Activated CD4-positive, CD25-positive, alpha-beta regulatory T cell treated with anti-CD3 and anti-CD28 coated beads, Interleukin-2, amount 50 U/mL, for 24 hours (primary cell): ENCODE measurements at places on chromosomes 11 and 22.

DNA sequence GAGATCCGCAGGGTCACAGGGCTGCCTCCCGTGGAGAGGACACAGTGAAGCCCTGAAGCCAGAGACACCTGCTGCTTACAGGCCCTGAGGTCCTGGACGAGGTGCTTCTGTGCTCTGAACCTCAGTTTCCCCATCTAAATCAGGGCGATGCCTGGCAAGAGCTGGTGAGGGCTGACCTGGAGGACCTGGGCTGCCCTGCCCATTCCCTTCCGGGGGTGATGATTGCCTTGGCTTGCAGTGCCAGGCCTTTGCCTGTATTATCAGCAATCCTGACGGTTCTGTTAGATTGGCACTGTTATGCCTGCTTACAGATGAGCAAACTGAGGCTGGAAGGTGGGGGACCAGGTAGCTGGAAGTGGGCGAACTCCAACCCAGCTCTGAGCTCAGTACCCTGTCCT is 7.8 kb upstream of the GTSE1 start:
- no peak for ATAC-seq

GRCh38 chr11:72787216-72788104 is 6.4 kb downstream of the STARD10 start:
- ATAC-seq = peak; percentile 52

- ATAC-seq = no peak
These were observed 46.8 kb downstream of the APIP start for GRCh38 chr11:34869425-34869824.

GRCh38 chr11:11574373-11575287 is 47.2 kb downstream of the GALNT18 start:
- ATAC-seq = no peak

GRCh38 chr11:73386546-73386945 is 10.3 kb downstream of the RELT start:
- no peak for ATAC-seq

DNA sequence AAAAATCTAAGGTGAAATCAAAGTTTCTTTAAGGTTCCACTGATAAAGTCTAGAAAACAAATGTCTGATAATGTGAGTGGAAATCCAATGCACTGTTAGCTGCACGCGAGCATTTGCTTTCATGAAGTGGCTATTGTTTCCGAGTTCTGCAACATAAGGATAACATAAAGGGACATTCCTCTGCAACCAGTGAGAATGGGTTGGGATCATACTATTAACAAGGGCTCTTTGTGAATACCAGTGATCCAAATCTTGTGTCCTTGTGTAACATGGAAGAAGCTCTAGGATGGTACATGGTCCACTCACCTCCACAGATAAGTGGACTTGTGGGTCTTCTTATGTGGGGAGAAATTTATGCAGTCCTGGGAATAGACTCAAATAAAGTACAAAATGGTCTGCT is 24.6 kb downstream of the APIP start:
- no peak for ATAC-seq

DNA sequence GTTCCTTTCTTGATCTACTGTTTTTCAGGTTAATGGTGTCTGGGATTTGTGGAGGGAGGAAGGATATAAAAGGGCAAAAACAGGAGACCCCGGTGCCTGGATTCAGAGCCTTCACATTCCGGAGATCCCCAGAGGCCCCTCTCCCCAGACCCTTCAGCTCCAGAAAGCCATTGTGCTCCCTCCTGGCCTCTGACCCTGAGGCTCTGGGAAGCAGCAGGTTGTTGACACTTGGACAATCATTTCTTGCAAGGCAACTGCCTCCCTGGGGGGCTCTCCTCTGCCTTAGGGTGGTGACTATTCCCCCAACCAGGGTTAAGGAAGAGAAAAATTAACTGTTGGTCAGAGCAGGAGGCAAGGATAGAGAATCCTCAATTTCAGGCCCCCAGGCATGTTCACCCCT is 86.9 kb upstream of the NNMT start:
- no peak for ATAC-seq

GRCh38 chr11:115769891-115770290 is 265.7 kb upstream of the CADM1 start:
- no peak for ATAC-seq

DNA sequence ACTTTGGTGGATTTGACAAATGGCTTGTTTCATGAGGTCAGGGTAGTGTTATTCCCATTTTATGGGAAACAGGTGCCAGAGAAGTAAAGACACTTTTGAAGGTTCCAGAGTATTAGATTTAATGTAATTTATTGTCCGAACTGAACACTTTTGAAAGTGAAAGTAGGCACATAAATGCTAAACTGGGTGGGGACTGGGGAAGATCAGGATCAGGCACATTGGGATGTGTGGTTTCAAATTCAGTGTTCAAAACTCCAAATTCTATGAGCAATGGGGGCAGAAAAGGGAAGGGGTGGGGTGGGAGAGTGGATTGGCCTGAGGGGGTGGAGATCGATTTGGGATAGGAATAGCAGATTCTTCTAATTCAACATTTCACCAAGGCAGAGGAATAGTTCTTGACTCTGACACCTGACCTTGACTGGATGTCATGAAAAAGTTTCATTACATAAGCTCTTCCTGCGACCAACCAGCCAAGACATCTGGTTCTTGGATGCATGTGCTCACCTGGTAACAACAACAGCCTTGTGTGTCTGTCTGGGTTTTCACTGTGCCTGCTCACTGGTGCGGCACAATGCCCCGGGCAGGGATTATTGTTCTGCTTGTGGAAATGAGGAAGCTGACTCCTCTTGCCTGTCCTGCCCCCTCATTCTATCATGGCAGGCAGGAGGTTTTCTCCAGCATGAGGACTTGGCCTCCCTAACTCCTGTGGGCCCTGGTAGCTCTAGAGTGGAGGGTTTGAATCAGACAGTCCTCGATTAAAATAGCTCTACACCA is 10.8 kb downstream of the PPFIBP2 start:
- ATAC-seq = no peak

GRCh38 chr11:115665958-115666357 is 161.7 kb upstream of the CADM1 start:
- no peak for ATAC-seq

DNA sequence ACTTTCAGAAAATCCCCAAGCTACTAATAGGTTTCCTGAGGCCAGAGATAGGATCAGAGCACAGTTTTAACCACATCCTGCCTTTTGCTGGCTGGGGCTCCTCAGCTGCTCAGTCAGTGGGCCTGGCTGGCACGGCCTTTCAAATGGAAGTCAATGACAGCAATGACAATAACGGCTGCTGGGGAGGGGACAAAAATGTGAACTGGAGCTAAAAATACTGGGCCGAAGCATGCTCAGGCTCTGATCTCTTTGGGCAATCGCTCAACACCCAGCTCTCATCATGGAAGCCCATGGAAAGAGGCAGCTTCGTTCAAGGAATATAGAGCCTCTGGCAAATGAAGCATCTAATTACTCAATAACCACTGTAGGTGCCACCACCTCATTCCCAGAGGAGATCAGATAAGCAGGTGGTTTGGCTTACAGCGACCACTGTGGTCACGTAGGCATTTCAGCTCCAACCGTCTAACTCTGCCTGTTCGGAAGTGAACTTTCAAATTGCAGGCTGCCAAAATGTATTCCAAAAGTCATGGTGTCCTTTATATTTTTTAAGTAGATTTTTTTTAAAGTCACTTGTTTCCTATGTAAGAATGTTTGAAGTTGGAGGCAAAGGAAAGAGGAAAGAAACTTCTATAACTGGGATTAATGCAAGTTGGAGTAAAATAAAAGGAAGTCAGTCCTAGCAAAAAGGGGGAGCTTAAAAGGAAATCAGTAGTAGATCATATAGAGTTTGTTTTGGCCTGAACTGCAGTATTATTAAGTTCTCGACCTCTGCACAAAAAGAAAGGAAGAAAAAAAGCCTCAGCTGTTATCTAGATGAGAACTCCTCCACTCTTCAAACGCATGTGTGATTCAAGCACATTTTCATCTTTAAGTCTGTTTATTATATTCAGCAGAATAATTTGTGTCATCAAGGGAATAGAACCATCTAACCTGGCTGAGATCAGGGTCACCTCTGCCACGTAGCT is 14.1 kb downstream of the WT1 start:
- ATAC-seq = peak; percentile 72

GRCh38 chr11:117381481-117382387 is 54.1 kb downstream of the CEP164 start:
- no peak for ATAC-seq

DNA sequence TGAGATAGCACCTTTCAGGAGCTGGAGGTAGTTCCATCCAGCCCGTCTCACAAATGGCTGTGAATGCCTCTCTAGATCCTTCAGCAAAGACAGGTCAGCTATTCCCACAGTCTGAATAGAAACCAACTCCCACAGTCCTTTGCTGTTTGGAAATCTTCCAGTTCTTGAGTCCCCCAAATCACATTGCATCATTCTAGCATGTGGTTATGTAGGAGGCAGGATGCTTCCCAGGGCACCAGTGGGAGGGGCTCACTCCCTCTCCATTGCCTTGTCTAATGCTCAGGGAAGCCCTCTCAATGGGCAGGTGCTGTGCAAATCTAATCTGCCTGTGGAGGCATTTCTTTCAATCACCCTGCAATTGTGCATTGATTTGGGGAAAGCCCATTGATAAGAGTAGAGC is 14.6 kb downstream of the NAV2 start:
- no peak for ATAC-seq

GRCh38 chr22:30245985-30246813 is at the start of gene LIF:
LIF (minus strand) TSS chr22:30246759; CDS start chr22:30246695, 64 bp downstream.
- peak; percentile 71 for ATAC-seq

DNA sequence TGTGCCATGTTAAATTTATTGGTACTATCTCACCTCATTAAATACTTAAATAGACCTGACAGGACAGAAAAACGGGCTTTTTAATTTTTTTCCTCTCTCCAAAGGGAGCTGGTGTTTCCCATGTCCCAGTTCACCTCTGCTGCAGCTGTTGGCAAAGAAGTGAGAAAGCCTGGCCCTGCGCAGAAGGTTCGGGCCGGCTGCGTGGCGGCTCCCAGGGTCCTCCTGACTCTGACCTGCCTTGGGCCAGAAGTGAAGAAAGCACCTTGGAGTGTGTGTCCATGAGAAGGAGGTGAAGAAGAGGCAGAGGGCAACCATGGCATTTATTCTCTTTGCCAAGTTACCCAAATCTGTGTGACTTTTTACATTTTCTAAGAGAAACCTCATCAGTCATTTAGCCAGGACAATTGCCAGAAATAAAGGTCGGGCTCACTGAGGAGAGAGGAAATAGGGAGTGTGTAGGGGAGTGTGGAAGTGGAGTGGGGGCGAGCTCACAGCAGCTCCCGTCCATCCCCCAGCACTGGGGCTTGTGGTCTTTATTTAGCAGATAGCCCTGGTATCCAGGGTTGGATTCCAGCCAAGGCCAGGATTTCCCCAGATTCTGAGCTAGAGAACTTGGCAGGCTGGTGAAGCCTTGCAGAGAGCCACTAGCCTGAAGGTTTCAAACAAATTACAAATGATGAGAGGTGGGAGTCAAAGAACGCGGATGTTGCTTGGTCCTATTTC is 102.4 kb upstream of the CADM1 start:
- ATAC-seq = no peak
